RWPE2 (cell line): ENCODE measurements at places on chromosomes 6 and 20.
A peak's percentile ranks its signal among the peaks of the same experiment; 100 is the strongest.

GRCh38 chr20:37837924-37838323, 65.0 kb upstream of the VSTM2L start:
- peak; percentile 38 for DNase-seq

DNA sequence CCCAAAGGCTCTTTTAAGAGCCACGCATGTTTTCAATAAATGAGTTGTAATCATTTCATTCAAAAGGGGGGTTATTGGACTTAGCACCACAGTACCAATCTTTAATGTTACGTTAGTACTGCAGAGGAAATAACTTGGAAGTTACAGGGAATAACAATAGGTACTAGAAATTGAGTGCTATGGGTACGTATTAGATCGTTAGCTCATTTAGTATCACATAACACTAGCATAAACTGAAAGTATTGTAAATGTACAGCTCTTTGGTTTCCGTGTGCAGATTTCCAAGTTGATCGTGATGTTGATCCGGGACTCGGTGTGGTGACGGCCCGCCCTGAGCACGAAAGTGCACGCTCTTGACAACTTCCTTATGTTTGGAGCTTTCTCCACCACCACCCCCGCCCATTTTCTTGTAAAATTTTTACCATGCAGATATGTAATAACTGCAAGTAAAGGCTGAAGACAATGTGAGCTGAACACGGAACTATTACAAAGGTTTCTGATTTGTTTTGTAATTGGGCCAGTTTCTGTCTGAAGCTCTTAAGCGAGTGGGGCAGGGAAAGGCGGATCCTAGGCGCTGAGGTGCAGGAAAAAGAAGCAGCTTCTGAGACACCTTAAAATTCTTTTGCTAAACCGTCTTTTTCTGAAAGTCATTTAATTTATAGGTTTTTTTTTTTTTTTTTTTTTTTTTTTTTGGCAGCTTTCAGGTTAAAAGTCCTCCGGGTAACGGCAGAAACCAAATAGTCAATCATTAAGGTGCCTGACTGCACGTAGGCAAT, 71.5 kb downstream of the HFE start:
- no peak for DNase-seq

GRCh38 chr6:135052939-135053338, 1.7 kb downstream of the HBS1L start:
- DNase-seq: no peak

GRCh38 chr20:52003415-52003814, 188.2 kb downstream of the ZFP64 start:
- DNase-seq: no peak

GRCh38 chr20:33640287-33640686, 21.8 kb upstream of the C20orf144 start:
- DNase-seq: no peak

DNA sequence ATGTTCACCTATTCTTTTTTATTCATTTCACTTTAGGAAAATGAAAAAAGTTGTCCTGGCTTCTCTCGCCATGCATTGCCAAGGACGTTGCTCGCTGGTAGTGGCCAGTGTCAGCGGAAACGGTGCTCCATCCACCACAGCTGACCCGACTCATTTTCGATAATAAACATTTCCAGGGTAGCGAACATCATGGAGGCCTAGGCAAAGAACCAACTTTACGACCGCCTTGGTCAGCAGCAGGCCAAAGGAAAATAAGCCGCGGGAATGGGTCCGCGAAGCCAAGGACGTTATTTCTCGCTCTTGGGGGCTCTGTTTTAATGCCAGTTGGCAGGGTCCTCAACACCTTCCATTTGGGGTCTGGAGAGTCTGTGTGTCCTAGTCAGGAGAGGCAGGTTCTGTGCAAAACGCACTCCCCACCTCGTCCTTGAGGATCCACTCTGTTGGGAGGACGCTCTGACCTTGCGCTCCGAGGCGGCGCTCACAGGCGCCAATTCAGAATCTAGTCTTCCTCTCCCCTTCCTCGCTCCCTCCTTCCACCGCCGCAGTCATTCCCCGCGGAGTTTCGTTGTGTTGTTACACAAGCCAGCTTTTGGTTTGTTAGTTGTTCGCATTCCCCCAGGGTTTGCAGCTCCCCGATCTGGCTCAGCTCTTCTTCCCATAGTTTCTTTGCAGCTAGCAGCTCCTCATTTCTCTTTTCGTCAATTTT, 4.1 kb upstream of the PAX1 start:
- no peak for DNase-seq

GRCh38 chr6:160789263-160790027, 87.4 kb downstream of the PLG start:
- no peak for DNase-seq

GRCh38 chr20:20195021-20195705, 142.8 kb downstream of the CFAP61 start:
- DNase-seq: no peak

GRCh38 chr6:138485005-138485545, 14.2 kb downstream of the NHSL1 start:
- no peak for DNase-seq

- no peak for DNase-seq
These were observed 1321.1 kb upstream of the GJE1 start for GRCh38 chr6:140811642-140812041.

GRCh38 chr20:49614338-49615050, 46.6 kb upstream of the PTGIS start:
- DNase-seq: no peak

- DNase-seq: no peak
These were observed 455.6 kb downstream of the MAFB start for GRCh38 chr20:40233406-40233805.

DNA sequence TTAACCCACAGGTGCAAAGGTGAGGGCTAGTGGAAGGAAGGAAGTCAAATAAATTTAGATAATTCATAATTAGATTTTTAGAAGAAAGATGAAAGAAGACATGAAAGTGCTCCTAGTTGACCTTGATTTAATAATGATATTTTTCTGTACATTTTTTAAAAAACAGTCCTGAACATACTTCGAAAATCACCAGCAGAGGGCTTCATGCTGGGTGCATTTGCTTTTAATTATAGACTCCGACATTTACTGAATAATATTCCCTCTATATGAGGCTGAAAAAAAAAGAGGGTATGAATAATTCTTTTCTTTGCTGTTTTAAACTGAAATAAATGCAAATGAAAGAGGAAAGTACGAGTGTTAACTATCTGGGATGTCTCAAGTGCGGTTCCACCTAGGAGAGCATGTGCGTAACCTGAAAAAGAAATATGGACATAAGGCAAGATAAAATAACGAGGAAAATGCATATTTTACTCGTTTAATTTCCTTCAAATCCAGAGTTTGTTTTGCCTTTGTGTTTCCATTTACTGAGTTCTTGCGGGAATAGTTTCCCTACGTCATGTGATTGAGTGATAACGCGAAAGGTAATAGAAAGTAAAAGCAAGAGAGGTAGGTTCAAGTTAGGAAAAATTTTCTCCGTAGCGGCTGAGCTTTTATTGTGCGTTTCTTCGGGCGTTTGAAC, 3.1 kb upstream of the TFAP2B start:
- no peak for DNase-seq

- DNase-seq: no peak
These were observed 157.8 kb downstream of the TPBG start for GRCh38 chr6:82521369-82521768.

- DNase-seq: no peak
These were observed 4.2 kb downstream of the MMP9 start for GRCh38 chr20:46012921-46013320.

DNA sequence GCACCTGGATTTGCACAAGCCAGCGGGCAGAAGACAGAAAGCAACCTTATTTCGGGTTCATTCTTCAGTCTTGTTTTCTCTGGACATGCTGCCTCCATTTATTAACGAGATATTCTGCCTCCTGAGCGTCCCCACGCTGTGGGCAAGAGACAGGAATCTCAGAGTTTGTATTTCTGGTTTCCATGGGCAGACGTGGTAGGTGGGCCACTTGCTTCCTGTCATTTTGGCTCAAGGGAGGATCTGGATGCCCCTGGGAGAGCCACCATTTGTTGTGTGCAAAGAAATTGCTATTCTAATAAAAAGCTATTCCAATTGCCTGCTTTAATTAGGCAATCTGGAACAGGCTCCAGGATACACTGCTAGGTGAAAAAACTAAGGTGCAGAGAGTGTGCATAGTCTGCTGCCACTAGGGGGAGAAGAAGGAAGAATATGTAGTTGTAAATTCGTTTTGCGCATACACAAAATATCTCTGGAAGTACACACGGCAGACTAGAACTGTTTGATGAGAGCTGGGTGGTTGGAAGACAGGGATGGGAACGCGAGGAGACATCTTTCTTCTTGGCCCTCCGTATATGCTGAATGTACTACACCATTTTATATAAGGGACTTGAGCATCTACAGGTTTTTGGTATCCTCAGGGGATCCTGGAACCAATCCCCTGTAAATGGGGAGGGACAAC, 30.1 kb upstream of the SLC16A10 start:
- DNase-seq: no peak

GRCh38 chr20:3924304-3925112, 35.3 kb downstream of the PANK2 start:
- DNase-seq: no peak

GRCh38 chr6:19643287-19643686, 193.9 kb upstream of the ID4 start:
- no peak for DNase-seq

DNA sequence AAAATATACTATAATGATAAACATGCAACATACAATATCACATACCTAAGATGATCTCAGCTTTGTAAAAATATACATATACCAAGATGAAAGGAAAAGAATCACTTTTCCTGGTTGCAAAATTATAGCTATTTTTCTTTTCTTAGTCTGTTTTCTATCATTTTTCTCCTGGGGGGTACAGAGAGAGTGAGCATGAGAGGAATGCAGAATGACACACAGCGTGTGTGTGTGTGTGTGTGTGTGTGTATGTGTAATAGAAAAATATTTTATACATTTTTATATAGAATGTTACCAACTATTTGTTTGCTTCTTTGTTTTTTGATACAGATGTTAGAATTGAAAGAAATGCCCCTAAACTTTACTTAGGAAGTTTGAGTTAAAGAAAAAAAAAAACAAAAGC, 64.3 kb downstream of the FAM83B start:
- DNase-seq: no peak

GRCh38 chr6:31607317-31607716, 7.7 kb upstream of the AIF1 start:
- no peak for DNase-seq

DNA sequence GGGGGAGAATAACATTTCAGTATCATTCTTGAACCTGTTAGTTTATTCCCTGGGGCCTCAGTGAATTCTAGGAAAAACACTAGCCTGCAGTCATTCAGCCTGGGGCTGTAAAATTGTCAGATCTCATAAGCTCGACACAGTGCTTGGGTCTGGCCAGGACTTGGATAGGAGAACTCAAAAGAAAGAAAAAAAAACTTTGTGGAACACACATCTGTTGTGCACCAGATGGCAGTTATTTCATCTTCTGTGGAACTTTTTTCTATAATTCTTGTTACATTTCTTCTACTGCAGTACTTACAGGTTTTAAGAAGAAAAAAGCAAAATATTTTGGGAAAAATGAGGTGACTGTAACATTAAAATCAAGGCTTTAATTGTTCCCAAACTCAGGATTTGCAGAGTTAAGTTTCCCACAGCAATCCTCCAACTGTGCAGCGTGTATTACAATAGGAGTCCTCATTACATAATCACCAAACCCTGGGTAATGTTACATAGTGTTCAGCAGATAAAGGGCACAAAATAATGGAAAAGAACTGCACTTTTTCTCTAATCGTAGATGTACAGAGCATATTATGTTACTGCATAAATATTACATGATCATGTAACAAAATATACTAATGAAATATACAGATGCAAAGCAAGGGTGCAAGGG, 531.1 kb upstream of the CITED2 start:
- no peak for DNase-seq

- no peak for DNase-seq
These were observed 7.1 kb upstream of the PMEPA1 start for GRCh38 chr20:57716901-57717300.

DNA sequence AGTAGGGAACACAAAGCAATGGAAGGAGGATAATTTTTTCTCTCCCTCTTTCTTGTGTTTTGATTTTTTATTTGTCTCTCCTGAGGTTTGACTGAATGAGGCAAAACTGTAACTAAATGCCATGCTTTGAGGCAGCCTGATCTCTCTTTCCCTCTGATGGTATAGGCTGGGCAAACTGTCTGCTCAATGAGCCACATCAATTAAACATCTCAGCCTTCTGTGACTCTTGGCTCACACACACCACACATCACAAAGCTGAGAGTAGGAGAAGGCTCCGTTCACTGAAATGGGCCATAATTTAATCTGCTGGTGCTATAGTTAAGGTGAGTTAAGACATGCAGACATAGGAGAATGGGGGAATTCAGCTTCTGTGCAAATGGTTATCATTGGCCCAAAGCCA, 28.1 kb upstream of the SCGN start:
- no peak for DNase-seq

- no peak for DNase-seq
These were observed 51.1 kb downstream of the KCTD20 start for GRCh38 chr6:36493859-36494258.

DNA sequence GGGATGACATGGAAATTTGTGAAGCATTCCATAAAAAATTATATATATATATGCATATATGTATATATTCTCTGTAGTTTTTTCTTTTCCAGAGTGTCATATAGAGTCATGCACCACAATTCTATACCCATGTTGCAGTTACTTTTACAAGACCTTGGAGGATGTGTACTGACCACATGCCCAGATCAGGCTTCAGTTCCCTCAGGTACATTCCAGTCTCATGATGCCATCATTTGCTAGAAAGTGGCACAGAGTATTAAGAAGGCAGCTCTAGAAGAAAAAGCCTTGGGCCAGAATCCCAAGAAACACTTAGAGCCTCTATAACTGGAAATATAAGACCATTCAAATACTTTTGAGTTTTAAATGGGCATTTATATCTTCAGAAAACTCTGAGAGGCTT, 685.5 kb upstream of the FLRT3 start:
- DNase-seq: no peak

GRCh38 chr6:35435074-35435837, 16.9 kb upstream of the FANCE start:
- no peak for DNase-seq

- no peak for DNase-seq
These were observed 258.0 kb downstream of the PLCB1 start for GRCh38 chr20:8390037-8390433.

DNA sequence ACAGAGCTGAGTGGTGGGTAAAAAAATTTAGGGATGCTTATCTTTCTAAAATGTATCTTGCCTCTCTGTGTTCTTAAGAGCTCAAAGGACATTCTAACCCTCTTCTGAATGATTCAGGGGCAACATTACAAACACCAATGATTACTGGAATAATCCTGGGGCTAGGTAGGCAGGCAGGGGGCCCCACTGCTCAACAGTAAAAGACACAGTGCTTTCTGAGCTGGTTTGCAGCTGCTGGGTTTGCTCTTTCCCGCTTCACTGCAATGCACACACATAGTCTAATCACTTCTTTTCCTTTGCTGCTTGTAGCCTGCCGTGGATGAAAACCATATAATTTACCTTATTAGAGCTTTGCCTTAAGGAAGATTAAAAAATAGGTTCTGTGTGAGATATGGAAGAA, 23.9 kb downstream of the CLDN20 start:
- no peak for DNase-seq
